D341Med (cell line): ENCODE measurements at places on chromosomes 7 and 10.

DNA sequence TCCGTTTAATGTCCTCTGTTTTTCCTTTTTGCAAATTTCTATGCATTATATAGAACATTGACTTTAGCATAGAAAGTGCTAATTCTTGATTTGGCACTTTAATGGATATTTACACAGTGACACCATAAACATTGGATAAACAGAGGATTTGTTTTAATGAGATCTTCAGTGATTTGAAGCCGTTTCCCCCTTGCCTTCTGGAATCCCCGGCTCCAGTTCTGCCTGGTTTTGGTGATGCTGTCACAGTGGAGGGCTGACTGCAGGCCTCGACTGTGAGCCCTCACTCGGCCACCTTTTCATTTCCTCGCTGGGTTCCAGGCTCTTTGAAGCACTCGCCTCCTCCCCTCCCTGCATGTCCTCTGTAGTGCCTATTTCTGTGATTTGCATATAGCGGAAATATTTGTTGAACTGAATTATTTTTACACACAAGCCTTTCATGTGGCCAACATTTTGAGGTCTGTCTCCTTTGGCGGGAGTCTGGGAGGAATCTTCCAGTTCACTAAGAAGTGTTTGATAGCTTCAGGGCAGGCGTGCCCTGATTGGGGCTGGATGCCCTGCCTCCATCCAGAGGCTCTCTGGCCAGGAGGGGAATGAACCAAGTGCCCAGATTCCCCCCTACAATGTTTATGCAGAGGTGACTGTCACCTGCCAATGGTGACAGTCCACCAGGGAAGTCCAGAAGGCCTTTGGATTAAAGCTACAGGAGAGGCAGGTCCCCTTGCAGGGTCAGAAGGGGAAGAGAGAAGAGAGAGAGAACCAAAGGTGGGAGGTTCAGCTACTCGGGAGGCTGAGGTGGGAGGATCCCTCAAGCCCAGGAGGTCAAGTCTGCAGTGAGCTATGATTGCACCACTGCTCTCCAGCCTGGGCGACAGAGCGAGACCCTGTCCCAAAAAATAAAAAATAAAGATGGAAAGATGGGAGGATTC lies 67.5 kb downstream of the CUX1 start:
- no peak for DNase-seq

DNA sequence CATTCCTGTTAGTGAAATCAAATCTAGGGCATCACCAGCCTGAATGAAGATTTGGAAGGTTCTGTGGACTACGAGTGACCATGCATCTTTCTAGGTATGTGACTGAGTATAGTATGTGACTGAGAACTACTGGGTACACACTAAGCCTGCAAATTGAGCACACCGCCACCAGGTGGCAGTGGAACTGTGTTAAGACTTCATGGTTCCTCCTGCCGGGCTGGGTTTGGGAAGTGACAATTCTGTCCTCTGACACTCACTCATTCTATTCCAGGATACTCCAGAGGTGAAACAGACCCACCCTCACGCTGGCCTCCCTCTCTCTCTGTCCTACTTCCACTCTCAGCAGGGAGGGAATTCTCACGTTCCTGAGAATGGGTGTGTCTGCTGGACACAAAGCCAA lies 84.0 kb upstream of the TMEM248 start:
- peak; percentile 69 for DNase-seq

- DNase-seq = no peak
These were observed 1.2 kb upstream of the NAMPT start for GRCh38 chr7:106285855-106286492.

GRCh38 chr7:85638394-85638793 lies 451.5 kb upstream of the SEMA3D start:
- no peak for DNase-seq

- no peak for DNase-seq
These were observed 74.9 kb downstream of the FAM53B start for GRCh38 chr10:124669141-124669823.

DNA sequence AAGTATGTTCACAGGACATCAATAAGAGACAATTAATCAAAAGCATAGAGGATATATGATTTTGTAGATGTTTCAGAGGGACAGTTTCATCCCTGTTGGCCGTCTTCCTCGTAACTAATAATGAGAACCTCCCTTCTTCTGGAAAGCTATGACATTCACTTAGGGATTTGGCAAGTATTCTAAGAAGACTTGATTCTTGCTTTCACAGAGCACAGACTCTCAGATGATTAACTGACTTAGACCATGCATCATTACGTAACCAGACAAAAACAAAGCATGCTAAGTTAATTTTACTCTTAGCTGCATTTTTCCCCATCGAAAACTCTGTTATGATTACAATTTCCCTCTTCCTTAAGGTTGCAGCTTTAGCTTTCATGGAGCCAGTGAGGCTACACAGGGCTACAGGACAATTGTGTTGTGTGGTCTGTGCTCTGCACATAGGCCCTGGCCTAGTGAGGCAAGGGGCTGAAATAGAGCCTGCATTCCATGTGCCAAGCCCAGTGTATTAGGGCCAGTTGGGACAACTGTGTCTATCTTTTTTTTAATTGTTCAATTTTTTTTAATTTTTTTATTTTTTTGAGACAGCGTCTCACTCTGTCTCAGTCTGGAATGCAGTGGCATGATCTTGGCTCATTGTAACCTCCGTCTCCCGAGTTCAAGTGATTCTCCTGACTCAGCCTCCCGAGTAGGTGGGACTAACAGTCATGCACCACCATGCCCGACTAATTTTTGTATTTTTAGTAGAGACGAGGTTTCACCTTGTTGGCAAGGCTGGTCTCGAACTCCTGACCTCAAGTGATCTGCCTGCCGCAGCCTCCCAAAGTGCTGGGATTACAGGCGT lies 105.3 kb downstream of the PLXDC2 start:
- no peak for DNase-seq

GRCh38 chr10:13993169-13993568 lies 337.6 kb downstream of the FRMD4A start:
- no peak for DNase-seq

DNA sequence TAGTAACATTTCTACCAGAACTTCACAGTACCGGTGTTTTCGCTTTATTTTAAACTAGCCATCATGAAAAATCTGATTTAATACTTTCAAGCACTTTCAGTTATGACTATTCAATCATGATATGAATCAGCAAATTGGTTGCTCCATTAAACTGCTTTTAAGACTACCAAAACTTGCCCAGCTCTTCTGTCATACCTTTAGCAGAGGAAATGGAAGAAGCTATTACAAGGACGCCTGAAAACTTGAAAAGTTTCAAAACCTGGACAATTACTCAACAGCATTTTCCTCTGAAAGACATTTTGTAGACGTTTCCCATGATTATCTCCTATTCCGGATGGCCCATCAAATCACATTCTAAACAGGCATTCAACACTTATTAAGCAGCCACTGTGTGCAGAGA lies 2.0 kb downstream of the JAZF1 start:
- no peak for DNase-seq

DNA sequence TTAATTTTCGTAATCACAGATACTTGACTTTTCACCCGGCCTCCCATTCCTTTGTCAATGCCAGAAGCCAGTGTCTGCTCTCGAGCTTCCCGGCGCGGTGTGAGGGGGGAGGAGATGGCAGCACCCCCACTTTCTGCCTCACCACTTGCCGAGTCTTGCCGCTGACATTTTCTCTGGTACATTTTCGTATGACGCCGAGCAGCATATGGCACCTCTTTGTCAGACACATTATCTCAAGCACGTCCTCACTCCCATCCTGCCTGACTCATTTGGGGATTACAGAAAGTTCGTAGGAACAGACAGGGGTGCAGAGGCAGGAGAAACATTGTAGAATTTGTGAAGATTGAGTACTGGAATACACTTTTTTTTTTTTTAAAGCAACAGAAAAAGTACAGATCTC lies 60.8 kb upstream of the SORCS3 start:
- DNase-seq = peak; percentile 34

- DNase-seq = no peak
These were observed 233.1 kb upstream of the KLF6 start for GRCh38 chr10:4018054-4018511.

GRCh38 chr7:72281308-72281707 lies 130.8 kb downstream of the CALN1 start:
- DNase-seq = no peak

GRCh38 chr10:129953119-129954051 lies 10.7 kb downstream of the EBF3 start:
- peak; percentile 48 for DNase-seq

DNA sequence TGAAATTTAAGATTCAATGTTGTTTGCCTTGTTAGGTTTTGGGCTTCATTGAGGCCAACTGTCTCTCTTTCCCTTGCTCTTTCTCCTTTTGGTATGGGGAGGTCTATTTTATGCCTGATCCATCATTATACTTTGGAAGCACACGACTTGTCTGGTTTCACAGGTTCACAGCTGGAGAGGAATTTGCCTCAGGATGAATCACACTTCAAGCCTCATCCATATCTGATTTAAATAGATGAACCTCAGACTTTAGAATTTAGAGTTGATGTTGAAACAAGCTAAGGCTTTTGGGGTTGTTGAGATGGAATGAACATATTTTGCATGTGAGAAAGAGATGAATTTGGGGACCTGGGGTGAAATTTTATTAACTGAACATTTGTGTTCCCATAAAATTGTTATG lies 150.5 kb upstream of the IGFBP3 start:
- no peak for DNase-seq

GRCh38 chr7:103143868-103144267 lies 5.0 kb downstream of the NAPEPLD start:
- DNase-seq = no peak

- DNase-seq = no peak
These were observed 309.5 kb upstream of the NPVF start for GRCh38 chr7:25537662-25538375.

DNA sequence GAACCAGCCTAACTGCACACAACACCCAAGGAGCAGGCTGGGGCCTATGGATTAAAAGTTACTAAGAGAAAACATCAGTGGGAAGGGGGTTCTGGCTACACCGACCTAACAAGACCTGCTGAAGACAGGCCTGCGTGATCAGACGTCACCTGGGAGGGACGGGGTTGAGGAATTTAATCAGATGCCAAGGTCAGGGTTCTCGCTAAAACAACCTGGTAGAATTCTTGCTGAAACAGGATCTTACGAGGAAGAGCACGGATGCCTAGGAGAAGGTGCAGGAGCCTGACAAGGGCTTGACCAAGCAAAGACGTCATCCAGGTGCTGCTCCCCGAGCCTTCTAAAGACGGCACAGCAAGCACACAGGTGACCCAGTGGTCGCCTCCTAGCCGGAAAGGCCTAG lies 1.6 kb downstream of the IDI2 start:
- no peak for DNase-seq

DNA sequence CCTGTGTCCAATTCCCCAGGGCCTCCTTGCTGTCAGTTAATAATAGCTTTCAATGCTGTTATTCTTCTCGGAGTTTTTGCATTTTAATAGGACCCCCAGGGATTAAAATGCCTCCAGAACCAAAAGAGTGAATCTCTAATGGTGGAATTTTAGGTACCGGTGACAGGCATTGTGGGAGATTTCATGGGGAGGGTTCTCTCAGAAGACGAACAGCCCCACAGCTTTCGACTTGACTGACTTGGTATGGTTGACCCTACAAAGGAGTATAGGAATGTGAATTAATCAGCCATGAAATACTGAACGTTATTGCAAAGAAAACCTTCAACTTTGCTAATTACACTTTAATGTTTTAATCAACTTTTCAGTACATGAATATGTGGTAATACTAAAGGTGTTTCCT lies 206.3 kb upstream of the FZD8 start:
- DNase-seq = no peak

- DNase-seq = no peak
These were observed 26.0 kb downstream of the LARP4B start for GRCh38 chr10:905503-905902.

DNA sequence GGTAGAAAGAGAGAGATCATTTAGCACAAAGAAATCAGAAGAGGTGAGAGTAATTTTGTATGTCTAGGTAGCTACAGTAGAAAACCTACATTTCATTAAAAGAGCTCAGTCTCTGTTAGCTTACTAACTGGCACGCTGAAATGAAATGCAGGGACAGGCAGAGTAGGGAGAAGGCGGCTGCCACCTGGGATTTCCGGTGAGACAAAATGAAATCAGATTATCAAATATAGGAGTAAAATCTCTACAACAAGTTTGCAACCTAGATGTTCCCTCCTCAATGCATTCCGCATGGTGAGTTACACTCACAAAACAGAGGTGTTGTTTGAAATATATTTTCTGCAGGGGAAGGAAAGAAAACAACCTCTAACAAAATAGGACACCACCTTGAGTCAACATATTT lies 55.9 kb downstream of the VOPP1 start:
- no peak for DNase-seq

- DNase-seq = no peak
These were observed 127.9 kb upstream of the AKR1E2 start for GRCh38 chr10:4698075-4698474.

- no peak for DNase-seq
These were observed 240.5 kb upstream of the FZD8 start for GRCh38 chr10:35882422-35883150.

DNA sequence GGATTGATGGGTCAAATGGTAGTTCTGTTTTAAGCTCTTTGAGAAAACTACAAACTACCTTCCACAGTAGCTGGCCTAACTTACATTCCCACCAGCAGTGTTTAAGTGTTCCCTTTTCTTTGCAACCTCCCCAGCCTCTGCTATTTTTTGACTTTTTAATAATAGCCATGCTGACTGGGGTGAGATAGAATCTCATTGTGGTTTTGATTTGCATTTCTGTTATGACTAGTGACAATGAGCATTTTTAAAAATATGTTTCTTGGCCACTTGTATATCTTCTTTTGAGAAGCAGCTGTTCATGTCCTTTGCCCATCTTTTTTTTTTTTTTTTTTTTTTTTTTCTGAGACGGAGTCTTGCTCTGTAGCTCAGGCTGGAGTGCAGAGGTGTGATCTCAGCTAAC lies 155.2 kb upstream of the BMPER start:
- DNase-seq = no peak

GRCh38 chr7:139718859-139719258 lies 58.9 kb downstream of the HIPK2 start:
- DNase-seq = no peak

GRCh38 chr7:57381581-57381980 lies 68.4 kb upstream of the ZNF716 start:
- DNase-seq = no peak

GRCh38 chr10:75403939-75404814 lies 2.6 kb upstream of the ZNF503 start:
- no peak for DNase-seq

- DNase-seq = no peak
These were observed 111.3 kb downstream of the PTEN start for GRCh38 chr10:87974769-87975168.

DNA sequence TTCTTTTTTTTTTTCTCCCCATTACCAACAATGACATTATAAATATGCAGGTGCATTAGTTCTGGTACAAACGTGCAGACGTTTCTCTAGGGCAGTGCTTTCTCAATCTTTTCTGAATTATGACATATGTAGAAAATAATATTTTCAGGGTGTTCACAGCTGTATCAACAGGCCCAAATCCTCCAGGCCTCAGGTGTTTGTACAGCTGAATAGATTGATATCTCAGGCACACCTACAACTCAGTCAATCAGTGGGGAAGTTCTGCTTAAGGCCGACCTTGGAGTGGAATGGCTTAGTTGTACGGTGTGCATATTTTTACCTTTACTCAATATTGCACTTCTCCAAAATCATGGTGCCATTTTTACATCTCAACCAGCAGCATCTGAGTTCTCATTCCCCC lies 71.6 kb downstream of the CACNB2 start:
- no peak for DNase-seq

- DNase-seq = no peak
These were observed 77.4 kb upstream of the ANLN start for GRCh38 chr7:36312064-36312914.
